ENCODE measurements at places on chromosomes 7 and 10.

DNA sequence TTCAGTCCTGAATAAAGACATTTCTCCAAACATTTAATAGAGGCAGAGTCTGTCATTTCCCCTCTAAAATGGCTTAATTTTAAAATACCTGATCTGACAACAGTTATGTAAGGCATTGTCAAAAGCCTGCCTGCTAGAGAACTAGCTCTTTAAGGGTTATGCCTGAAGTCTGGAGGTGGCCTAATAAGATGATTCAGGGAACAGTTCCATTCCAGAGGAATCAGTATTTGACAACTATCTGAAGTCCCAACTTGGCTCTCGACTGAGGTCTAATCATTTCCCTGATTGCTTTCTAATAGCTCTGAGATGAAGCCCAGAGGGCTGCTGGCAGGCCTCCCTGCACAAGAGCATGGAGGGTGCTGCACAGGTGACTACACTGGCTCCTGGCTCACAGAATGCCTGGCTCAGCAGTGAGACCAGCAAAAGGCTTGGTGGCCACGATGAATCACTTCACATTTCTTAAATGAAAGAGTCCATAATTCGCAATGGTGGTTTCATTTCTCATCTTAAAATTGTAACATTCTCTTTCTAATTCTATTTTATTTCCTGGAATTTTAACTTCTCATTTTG, 509.6 kb upstream of the POM121L12 start:
- DNase-seq = no peak

- DNase-seq = no peak
Measured at GRCh38 chr10:34474555-34475273, 340.4 kb downstream of the PARD3 start.

DNA sequence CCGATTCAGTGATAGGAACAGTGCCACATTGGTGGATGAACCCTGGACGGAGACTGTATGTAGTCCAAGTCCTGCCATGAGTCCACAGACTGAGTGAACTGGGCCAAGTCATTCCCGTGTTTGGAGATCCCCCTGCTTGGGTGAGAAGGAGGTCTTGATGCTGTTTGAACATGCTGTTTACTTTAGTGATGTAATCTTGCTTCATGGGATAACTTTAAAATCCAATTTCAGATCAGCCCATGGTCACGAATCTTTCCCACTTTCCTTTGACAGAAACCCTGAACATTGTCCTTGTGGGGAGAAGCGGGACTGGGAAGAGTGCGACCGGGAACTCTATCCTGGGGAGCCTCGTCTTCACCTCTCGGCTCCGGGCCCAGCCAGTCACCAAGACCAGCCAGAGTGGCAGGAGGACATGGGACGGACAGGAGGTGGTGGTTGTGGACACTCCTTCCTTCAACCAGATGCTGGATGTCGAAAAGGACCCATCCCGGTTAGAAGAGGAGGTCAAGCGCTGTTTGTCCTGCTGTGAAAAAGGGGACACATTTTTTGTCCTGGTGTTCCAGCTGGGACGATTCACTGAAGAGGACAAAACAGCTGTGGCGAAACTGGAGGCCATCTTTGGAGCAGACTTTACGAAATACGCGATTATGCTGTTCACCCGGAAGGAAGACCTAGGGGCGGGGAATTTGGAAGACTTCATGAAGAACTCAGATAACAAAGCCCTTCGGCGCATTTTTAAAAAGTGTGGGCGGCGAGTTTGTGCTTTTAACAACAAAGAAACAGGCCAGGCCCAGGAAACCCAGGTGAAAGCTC, 26.6 kb downstream of the GIMAP8 start:
- DNase-seq = no peak

GRCh38 chr10:128525444-128525843, 399.2 kb upstream of the MKI67 start:
- DNase-seq = no peak

DNA sequence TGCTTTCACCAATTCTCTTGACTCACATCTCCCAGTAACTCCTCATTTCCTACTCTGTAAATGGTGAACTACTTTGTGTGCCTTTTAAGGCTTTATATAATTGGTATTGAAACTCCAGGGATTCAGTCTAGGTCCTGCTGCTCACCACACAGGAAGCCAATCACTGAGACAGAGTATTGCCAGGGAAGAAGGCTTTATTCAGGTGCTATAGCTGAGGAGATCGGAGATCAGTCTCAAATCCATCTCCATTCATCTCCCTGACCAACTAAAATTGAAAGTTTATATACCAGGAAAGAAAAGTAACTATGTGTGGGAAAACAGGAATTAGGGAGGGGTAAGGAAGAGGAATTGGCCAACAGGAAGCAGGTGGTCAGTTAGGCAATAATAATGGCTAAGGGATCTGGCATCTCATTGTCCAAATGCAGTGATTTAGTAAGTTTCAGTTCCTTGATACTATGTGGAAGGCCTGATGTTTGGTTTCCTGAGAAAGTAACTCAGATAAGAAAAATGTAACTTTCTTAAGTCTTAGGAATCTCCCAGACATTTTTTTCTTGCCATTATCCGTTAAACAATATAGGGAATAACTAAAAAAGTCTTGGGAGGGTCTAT, 10.2 kb upstream of the SDHAF3 start:
- DNase-seq = no peak

DNA sequence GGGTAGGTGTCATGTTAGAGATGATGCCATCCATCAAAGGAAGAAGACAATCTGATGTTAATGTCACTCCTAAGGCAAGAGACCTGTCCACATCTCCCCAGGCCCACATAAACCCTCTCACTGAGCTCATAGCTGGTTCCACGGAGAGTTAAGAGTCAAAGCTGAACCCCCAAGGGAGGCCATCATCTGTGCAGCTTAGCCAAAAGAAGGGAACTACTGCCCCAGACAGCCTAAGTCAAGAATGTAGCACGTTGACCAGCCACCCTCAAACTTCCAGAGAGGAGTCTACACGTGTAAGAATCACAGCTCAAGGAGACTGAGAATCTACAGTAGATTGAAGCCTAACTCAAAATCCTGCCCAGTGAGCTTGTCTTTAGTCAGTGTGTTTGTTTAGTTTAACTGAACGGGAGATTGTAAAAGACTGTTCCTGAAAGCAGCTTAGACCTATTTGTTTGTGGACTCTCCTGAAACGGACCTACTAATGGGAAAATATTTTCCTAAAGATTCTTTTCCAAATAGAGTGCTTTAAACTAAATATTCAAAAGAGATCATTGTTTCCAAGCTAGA, 192.7 kb upstream of the NFE2L3 start:
- no peak for DNase-seq

DNA sequence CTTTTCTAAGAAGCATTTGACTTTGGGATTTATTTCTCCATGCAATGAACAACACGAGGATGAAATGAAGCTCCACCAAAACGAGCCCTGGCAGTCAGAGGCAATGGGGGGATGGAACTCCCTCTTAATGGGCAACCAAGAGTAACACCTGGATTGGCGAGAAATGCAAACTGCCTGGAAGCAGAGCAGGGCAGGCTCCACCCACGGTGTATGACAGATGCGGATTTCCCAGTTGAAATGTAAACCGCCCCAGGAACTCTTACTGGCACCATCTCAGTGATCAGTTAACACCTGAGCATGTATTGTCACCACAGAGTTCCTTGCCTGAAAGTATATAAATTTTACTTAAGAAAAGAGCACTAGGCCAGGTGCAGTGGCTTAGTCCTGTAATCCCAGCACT, 47.3 kb upstream of the AUTS2 start:
- DNase-seq = no peak

DNA sequence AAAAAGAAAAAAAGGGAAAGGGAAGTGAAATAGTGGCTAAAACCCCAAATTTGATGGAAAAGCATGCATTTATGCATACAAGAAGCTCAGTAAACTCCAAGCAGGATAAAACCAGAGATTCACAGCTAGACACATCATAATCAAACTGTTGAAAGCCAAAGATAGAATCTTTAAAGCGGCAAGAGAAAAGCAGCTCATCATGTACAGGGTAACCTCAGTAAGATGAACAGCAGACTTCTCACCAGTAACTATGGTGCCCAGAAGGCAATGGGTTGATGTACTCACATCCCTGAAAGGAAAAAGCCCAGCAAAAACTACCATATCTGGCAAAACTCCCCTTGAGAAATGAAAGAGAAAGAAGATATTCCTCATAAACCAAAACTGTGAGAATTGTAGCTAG, 60.4 kb downstream of the TPST1 start:
- no peak for DNase-seq

- DNase-seq = no peak
Measured at GRCh38 chr7:34657632-34658268, at the start of gene NPSR1. Gene NPSR1 (plus strand): TSS chr7:34658218. CDS start chr7:34658413, 195 bp downstream.

- DNase-seq = no peak
Measured at GRCh38 chr7:128031901-128032604, 816 bp upstream of the LRRC4 start.

All from HuH-7 (cell line).